ENCODE measurements at places on chromosomes 5 and 9.

DNA sequence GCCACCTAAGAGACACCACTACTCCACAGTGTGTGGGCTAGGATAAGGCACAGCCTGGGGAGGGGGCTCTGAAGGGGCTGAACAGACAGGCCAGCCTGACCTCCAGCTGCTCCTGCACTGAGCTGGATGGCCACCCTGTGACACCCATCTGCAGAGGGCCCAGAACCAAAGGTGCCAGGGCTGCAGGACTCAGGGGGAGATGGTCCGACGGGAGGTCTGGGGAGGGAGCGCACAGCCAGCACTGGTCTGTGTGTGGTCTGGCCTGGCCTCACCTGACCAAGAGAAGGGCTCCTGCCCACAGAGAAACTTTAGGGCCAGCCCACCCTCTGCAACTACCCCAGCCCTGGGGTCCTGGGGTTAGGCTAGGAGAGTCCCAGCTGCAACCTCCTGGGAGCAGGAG lies 789 bp downstream of the LTC4S start:
- DNase-seq, result no peak

GRCh38 chr5:122311961-122312590 lies at the start of gene SNCAIP:
Gene SNCAIP (plus strand): TSS chr5:122312237. CDS start chr5:122391135, 78,898 bp downstream.
- DNase-seq, result no peak

DNA sequence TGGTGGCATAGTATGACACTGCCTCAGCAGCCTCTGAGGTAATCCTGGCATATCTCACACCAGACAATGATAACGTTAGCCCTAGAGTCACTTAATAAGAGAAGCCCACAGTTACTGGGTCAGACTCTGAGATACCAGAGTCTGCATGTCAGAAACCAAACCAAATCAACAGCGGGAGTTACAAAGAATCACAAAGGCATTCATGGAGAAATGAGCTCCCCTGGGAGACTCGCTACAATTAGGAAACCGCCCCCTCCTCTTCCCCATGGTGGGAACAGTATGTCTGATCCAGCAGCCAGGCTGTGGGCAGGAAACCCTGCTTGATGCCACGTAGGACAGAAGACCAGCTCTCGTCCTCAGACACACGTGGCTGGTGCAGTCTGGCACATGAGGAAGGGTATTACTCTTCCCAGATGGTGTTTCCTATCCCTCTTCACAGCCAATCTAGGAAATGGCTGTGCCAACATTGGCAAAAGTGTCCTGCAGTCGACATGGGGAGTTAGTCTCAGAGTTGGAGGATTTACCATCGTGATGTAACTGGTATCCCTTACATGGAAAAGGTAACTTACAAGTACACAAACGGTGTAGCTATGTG lies 485.4 kb downstream of the ZNF608 start:
- DNase-seq, result no peak

DNA sequence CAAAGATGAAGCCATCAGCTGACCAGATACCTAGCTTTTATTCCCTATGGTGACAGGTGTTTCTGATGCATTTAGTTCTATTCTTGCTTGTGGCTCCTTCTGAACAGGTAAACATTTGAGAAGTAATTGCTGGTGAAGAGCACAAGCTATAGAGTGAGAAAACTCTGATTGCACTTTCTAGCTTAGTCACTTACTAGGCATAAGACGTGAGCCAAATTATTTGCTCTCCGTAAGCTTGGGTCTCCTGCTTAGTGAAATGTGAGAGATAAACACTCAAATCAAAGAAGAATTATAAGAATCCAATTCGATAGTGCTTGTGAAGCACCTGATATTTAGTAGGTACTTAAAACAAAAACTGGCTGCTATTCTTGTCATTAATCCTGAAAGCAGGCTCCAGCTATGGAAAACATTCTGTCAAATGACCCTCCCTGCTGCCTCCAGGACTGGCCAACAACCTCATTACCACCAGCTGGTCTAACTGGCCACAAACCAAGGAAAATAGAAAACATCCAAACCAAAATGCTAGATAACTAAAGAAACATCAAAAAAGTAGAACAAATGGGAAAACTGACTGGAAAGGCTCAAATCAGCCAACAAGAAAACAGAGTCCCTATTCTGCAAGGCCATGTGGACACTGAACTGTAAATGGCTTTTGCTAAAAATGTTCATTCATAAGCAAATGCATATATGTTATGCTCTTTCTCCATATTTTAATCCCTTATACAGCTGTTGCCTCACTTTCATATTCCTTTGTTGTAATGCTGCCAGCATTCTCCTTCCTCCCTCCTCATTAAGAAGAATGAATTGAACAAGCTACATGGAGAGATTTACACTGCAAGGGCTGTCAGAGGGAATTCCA lies 616.1 kb downstream of the DTWD2 start:
- no peak for DNase-seq

DNA sequence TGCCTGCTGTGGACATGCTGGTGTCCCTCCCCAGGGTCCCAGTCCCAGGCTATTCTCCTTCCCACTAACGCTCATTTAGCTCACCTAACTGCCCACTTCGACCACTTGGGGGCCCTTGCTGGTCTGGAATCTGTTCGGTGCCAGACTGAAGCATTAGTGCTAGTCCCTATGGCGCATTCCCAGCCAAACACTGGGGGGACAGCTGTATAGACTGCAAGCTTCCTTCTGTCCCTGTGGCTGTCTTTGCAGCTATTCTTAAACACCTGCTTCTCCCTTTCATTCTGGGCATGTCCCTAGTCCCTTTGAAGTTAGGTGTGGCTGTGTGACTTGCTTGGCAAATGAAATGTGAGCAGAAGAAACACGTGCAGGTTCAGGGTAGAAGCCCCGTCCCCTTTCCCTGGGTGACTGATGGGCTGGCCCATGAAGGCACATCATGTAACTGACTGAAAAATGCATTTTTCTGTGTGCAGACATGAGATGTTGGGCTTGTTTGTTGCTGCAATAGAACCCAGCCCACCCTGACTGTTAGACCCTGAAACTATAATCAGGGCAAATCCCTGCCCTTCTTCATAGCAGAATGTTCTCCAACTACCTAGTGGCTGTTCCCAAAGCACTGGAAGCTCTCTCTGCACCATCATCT lies 134.4 kb downstream of the BARX1 start:
- DNase-seq, result no peak

GRCh38 chr5:78920604-78921003 lies 64.5 kb downstream of the ARSB start:
- no peak for DNase-seq

DNA sequence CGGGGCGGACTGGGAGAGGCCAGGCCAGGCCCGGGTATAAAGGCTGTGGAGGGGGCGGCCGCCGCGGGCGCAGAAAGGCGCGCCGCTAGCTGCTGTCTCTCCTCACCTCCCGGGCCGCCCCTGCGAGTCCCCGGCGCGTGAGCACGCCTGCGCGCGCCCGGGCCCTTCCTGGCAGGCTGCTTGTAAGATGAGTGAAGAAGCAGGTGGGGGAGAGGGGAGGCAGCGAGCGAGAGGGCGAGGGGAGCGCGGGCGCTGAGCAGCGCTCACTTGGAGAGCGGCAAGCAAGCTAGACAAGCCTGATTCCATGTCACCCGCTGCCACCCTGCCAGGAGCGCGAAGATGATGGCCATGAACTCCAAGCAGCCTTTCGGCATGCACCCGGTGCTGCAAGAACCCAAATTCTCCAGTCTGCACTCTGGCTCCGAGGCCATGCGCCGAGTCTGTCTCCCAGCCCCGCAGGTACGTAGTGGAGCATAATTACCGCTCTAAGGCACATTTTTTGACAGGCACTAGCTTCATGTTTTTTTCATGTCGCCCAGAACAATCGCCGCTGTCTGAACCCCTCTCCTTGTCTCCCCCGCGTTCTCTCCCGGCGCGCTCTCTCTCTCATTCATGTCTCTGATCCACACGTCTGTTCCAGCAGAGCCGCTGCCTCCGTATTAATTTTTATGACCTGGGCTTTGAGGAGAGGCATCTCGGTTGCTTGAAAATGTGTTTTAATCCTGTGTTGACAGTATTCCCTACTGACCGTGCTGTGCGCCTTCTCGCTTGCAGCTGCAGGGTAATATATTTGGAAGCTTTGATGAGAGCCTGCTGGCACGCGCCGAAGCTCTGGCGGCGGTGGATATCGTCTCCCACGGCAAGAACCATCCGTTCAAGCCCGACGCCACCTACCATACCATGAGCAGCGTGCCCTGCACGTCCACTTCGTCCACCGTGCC lies at the start of gene POU4F3:
Gene POU4F3, plus strand, starts transcription at position 66 of the 941 bp plus-strand sequence. Its CDS starts 274 bp downstream, at position 340.
- DNase-seq, result no peak

DNA sequence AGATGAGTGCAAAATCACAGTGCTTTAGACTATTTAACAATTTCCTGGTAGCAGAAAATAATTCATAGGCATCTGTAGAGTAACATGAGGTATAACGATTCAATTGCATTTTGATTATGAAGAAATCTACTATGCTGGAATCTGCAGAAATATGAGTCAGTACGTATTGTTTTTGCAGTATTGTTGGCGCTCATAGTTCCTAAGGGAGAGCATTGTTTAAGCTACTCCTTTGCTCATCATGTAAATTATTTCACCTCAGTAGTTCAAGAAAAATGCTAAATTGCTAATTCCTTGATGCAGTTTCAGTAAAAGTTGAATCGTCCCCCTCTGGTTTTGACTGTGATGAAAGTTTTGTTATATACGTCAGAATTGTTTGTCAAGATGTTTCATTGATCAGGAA lies 458.4 kb downstream of the HINT1 start:
- DNase-seq, result no peak

DNA sequence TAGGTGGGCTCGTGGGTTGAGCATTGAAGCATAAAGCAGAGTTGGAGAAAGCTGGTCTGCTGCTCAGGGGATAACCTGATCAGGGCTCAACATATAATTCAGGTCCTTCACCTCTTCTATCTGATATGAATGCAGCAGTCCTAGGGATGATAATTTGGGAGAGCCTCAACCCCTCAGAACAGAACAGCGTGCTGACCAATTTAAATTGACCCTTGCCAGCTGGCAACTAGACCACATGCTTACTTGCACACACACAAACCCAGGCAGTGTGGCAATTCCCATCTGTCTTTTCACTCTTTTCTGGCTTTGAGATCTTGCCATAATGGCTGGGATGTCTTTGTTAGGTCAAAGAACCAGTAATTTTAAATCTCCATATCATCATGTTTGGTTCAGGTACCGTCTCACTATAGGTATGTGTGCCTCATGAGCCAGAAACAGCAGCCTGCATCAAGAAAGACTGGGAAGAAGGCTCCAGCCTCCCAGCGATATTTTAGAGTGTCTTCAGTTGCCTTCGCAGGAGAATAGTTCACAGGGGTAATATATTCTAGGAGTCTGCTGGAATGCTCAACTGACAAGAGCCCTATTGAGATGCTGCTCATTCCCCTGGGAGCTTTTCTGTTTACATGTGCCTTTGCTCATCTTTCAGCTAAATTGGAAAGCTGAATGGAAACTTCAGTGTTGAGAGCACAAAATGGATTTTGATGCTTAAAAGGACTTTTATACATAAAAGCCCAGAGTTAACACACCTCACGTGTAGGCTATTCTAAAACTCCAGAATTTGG lies 497.6 kb downstream of the RASEF start:
- no peak for DNase-seq

GRCh38 chr9:71924576-71924975 lies 13.1 kb downstream of the C9orf85 start:
- no peak for DNase-seq

DNA sequence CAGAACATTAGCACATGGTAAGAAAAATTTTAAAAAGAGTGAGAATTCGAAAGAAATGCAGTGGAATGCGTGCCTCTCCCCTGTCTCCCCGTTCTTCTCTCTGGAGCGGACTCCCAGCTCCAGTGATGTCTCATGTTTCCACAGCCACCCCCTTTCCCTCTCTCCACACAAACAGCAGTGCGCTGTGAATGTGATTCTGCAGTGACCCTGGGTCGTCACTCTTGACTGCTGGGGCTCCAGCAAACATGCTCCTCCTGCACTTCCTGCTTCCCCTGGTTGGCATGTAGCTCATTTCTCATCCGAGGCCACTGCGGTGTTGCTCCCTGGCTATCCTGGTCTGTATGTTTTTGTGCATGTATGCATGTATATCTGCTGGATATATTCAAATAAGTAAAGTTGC lies 13.3 kb downstream of the PHF2 start:
- no peak for DNase-seq

- DNase-seq, result no peak
Measured at GRCh38 chr5:171589461-171589860, 170.0 kb downstream of the FGF18 start.

- no peak for DNase-seq
Measured at GRCh38 chr5:81772488-81772887, 21.6 kb upstream of the SSBP2 start.

GRCh38 chr9:7376833-7377232 lies 422.7 kb downstream of the DMAC1 start:
- no peak for DNase-seq

- DNase-seq, result no peak
Measured at GRCh38 chr5:9316733-9317132, 229.1 kb downstream of the SEMA5A start.

DNA sequence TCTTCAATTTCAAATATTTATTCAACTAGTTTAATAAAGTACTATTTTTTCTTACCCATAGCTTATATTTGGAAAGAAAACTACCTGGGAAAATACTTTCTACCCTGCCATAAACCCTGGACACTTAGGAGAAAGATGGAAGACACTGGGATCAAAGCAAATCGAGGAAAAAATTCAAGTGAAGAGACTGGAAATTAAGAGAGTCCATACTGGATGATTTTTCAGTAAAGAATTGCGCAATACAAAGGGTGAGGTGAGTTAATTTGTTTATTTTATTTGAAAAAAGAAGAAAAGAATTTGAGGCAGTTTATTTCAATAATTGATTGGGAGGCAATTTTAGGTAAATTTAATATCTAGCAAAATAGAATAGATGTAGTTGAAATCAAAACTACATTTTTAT lies 331.8 kb upstream of the ITGA1 start:
- no peak for DNase-seq

DNA sequence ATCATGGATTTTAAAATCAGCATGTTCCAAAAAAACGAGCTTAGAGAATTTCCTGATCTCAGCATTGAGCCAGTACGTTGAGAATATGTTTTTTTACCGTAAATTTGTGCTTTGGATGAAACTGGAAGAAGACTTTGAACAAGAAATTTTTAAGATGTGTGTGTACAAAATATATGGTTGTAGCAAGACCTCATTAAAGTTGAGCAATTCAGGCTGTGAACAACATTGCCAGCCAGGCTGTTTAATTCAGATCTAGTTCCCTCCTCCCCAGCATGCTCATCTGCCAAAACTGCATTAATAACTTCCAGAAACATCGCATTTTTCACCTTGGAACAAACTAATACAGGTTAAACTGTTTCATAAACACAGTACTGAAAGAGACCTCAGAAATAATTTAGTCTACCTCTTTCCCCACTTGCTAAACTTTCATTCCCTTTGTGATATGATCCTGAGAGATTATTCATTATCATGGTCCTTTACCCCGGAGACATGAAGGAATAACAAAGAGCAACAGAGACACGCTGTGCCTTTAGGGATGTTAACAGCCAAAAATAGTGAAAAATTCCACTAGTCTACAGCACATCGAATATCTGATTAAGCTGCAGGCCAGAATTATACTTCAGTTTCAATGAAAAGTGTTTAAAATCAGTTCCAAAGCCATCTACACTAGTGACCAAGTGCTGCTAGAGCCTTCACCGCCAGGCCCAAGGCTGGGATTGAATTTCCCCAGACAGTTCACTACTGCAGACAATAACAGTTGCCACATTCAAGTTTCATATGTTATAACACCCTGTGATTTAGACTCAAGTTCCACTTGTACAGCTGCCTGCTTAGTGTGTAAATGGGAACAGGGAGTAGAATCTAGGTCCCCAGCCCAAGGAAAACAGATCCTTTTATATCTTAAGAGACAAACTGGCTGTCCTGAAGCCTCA lies 89.6 kb downstream of the EFNA5 start:
- no peak for DNase-seq

Data from activated naive CD4-positive, alpha-beta T cell treated with anti-CD3 and anti-CD28 coated beads, Interleukin-2, amount 50 U/mL, for 72 hours (primary cell).